Spinal cord (tissue), 10 donors: ENCODE measurements at places on chromosomes 6 and 20. TPM values are rescaled to one million over a fixed set of nuclear protein-coding genes. Genes with fewer than 3 reads are reported as not detected.

The PPP1R3G gene
- total RNA-seq = 3.3 TPM

GRCh38 chr6:136604928-136605510 lies 54.8 kb upstream of the MAP7 start:
- H3K27me3 ChIP-seq = no peaks in the 10 kb centered on the region
- no peaks in the 10 kb centered on the region for H3K4me1 ChIP-seq
- H3K4me3 ChIP-seq = no peak overlapping the region
- peaks cover 6% of the 10 kb centered on the region for H3K36me3 ChIP-seq

GRCh38 chr6:81750200-81750599 lies 2.3 kb downstream of the TENT5A start:
- H3K36me3 ChIP-seq = no peaks in the 10 kb centered on the region
- H3K4me1 ChIP-seq = peaks cover 26% of the 10 kb centered on the region
- peak overlapping the region; percentile 97 for H3K27ac ChIP-seq
- peak overlapping the region; percentile 91 for H3K4me3 ChIP-seq
- H3K27me3 ChIP-seq = peaks cover 4% of the 10 kb centered on the region
- DNase-seq = no peak

The SLA2 gene
- 0.39 TPM for total RNA-seq

- H3K4me3 ChIP-seq = no peak overlapping the region
- no peaks in the 10 kb centered on the region for H3K4me1 ChIP-seq
- no peak for DNase-seq
- no peak overlapping the region for H3K27ac ChIP-seq
Observed at GRCh38 chr6:67558985-67559384, 1076.1 kb upstream of the ADGRB3 start.

The LGSN gene
- 0.40 TPM for total RNA-seq

The CEP85L gene
- 28.8 TPM for total RNA-seq

DNA sequence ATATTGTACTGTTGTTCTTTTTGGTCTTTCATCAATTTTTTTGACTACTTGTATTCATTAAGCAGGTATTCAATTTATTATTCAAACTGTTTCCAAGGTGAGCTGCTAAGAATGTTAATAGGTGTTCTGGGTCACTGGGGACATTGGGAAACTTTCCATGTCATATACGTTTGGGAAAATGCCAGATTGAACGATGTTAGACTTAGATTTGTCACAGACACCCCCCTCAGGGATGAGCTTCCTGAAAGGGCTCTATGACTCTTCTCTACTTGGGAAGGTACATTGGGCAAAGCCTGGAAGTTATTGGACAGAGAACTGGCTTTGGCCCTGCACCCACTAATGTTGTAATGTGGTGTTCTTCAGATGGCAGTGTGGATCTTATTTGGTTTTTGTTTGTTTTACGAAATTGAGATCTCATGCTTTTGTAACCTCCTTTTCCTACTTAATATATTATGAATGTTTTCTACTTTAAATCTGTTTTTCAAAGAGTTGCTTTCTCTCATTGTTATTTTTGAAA lies 42.1 kb downstream of the PLCB4 start:
- H3K36me3 ChIP-seq = no peaks in the 10 kb centered on the region
- no peaks in the 10 kb centered on the region for H3K4me1 ChIP-seq
- H3K4me3 ChIP-seq = no peak overlapping the region
- no peaks in the 10 kb centered on the region for H3K27me3 ChIP-seq
- no peak for DNase-seq
- no peak overlapping the region for H3K27ac ChIP-seq

DNA sequence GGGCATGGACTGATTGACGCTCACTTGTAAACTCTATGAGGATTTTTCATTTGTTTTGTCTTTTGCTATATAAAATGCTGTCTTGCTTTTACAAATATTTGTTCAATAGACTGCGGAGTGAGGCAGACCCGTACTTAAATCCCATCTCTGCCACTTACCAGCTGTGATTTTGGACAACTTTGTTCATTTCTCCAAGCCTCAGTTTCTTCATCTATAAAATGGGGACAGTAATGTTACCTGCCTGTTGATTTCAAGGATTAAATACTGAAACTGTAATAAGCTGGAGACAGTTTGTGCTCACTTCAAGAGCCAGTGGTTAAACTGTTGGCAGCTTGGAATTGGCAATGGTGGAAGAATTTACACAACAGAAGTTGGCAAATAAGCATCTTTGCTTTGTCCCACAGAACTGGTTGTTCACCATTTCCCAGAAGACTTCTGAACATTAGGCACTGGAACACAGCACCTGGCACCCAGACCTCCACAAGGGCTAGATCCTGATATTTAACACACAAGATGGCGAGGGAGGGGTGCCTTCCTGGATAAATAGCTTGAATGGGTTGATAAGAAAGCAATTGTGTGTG lies 479.2 kb downstream of the QKI start:
- H3K27me3 ChIP-seq = no peaks in the 10 kb centered on the region
- H3K4me1 ChIP-seq = peaks cover 4% of the 10 kb centered on the region
- no peak for DNase-seq
- no peak overlapping the region for H3K27ac ChIP-seq
- no peak overlapping the region for H3K4me3 ChIP-seq
- H3K36me3 ChIP-seq = no peaks in the 10 kb centered on the region

The SYNE1 gene
- total RNA-seq = 126 TPM

- H3K27me3 ChIP-seq = no peaks in the 10 kb centered on the region
- H3K36me3 ChIP-seq = no peaks in the 10 kb centered on the region
- peaks cover 6% of the 10 kb centered on the region for H3K4me1 ChIP-seq
- H3K27ac ChIP-seq = no peak overlapping the region
- no peak for DNase-seq
- H3K4me3 ChIP-seq = no peak overlapping the region
Observed at GRCh38 chr6:107811591-107812218, 12.4 kb downstream of the SCML4 start.

GRCh38 chr6:621931-622330 lies 35.0 kb downstream of the HUS1B start:
- no peak for DNase-seq
- no peaks in the 10 kb centered on the region for H3K27me3 ChIP-seq
- no peak overlapping the region for H3K27ac ChIP-seq
- H3K4me1 ChIP-seq = no peaks in the 10 kb centered on the region
- H3K4me3 ChIP-seq = no peak overlapping the region
- peaks cover 6% of the 10 kb centered on the region for H3K36me3 ChIP-seq

GRCh38 chr6:49464691-49465090 lies 1.5 kb downstream of the CENPQ start:
- no peaks in the 10 kb centered on the region for H3K27me3 ChIP-seq
- DNase-seq = no peak
- H3K36me3 ChIP-seq = no peaks in the 10 kb centered on the region
- H3K27ac ChIP-seq = no peak overlapping the region
- no peaks in the 10 kb centered on the region for H3K4me1 ChIP-seq

DNA sequence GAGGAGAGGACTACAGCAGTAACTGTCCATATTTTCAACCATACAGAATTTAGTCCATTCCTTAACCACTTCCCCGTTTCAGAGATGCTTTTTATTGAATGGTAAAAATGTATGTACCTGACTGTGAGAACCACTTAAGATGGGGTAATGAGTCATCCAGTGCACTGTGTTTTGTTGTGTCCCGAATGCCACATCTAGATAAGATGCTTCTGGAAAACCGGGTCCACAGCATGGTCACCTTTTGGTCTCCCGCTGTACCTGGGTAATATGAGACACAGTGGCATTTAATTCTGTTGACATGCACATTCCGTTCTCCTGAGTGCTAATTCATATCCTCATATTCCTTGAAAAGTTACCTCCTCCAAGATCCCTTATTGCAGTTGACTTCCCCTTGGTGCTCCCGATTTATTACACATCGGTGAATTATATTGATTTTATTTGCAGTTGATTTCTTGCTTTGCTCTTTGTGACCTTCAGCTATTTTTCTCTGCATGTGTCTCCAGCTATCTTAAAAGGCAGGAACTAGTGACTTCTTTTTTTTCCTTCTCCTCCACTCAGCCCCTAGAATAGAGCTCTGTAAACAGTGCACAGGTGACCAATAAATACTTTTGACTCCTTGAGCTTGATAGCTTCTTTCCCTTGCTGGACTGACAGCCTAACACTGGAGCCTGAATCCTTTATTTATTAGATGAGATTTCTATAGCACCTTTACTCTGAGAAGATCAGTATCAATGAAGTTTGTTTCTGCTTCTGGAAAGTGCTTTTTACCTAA lies 314.6 kb downstream of the ZFAND3 start:
- H3K36me3 ChIP-seq = no peaks in the 10 kb centered on the region
- H3K4me3 ChIP-seq = no peak overlapping the region
- H3K27ac ChIP-seq = no peak overlapping the region
- peaks cover 16% of the 10 kb centered on the region for H3K4me1 ChIP-seq
- H3K27me3 ChIP-seq = no peaks in the 10 kb centered on the region
- no peak for DNase-seq

DNA sequence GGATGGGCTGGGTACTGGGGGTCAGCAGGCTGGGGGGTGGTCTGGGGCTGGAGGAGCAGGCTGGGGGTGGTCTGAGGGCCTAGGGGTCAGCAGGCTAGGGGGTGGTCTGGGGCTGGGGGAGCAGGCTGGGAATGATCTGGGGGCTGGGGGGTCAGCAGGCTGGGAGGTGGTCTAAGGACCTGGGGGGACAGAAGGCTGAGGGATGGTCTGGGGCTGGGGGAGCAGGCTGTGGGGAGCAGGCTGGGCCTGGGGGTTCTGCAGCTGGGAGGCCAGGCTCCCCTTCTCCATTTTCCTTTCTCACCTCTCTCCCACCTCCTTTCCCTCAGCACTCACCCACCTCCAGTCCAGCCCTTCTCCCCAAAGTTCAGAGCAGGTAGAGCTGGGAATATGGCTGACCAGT lies 114.2 kb downstream of the PSMB1 start:
- H3K27me3 ChIP-seq = peaks cover 2% of the 10 kb centered on the region
- H3K4me3 ChIP-seq = no peak overlapping the region
- no peak overlapping the region for H3K27ac ChIP-seq
- no peak for DNase-seq
- no peaks in the 10 kb centered on the region for H3K36me3 ChIP-seq

DNA sequence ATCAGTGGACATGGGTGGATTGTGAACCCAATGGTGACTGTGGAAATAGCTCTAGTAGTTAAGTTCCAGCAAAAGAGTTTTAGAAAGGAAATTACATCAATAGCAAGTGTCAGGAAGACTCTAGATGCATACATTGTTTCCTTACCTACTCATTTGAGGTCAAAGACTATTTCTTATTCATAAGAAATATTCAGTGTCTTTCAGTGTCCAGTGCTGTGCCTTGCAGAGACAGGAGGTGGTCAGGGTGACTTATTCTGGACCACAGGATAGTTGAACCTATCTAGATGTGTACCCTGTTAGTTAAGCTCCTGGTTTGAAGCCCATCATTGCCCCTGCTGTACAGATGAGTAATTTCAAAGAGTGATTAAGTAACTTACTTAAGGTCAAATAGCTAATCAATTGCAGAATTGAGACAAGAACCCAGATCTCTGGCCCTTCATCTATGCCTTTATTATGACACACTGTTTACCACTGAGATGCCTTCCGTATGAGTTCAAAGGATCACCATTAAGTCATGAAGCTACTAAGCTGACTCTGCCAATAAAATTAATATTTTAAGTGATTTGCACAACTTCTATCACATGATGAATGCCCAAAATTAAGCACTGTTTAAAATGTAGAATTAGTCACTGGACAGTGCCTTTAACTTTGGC lies 136.1 kb downstream of the PDSS2 start:
- no peaks in the 10 kb centered on the region for H3K4me1 ChIP-seq
- H3K4me3 ChIP-seq = no peak overlapping the region
- H3K27ac ChIP-seq = no peak overlapping the region
- H3K27me3 ChIP-seq = no peaks in the 10 kb centered on the region

DNA sequence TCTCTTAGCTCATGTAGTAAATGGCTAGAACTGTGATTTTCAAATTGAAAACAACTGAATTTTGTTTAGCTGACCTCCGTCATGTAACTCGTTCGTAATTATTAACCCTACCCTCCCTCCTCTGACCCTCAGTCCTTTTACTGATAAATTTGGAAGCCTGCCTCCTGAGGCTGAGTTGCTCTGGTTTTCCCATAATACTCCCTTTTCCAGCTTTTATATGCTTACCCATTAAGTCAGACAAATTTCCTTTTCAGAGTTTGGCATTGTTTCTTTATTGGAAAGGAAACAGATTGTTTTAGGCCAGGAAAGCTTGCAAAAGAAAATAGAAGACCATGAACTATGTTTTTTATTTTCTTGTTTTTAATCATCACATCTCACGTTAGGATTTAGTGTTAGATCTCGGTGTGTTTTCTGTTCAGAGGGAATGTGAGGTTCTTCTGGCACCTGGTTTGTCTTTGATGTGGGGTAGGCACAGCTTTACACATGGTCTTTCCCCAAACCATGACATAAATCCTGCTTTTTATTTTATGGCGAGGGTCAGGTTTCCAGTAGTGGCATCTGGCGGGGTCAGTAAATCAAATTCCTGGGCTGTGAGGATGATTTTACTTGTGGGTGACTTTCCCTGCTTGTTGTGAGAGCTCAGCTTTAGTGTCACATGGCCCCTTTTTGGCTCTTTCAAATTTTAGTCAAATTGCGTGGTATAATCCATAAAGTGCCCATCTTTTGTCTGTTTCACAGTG lies 24.5 kb downstream of the PLCB4 start:
- H3K27ac ChIP-seq = no peak overlapping the region
- no peaks in the 10 kb centered on the region for H3K27me3 ChIP-seq
- H3K36me3 ChIP-seq = no peaks in the 10 kb centered on the region
- no peaks in the 10 kb centered on the region for H3K4me1 ChIP-seq

- H3K27ac ChIP-seq = no peak overlapping the region
- no peaks in the 10 kb centered on the region for H3K27me3 ChIP-seq
- no peak for DNase-seq
- H3K36me3 ChIP-seq = no peaks in the 10 kb centered on the region
- H3K4me3 ChIP-seq = no peak overlapping the region
Observed at GRCh38 chr6:11812951-11813350, 34.3 kb upstream of the ADTRP start.

DNA sequence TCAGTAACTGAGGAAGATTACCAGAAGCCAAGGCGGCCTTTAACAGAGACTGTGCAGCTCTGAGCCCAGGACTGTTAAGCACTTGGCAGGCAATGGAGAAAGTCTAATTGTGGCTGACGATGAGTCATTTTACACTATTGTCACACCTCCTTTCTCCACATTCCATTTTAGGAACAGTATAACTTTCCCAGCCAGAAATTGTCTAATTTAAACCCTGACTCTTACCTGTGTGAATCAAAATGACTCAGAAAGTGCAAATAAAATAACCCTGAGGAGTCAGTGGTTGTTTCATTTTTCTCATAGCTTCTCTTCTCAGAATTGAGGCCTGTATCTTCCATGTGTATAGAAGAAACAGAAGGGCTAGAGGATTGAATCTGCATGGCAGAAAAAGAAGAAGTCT lies 40.0 kb upstream of the OPN5 start:
- no peaks in the 10 kb centered on the region for H3K27me3 ChIP-seq
- H3K4me1 ChIP-seq = no peaks in the 10 kb centered on the region
- no peaks in the 10 kb centered on the region for H3K36me3 ChIP-seq
- H3K4me3 ChIP-seq = no peak overlapping the region
- no peak overlapping the region for H3K27ac ChIP-seq

The CCN6 gene
- not detected for total RNA-seq

GRCh38 chr20:5056801-5057599 lies 55.7 kb upstream of the SLC23A2 start:
- no peaks in the 10 kb centered on the region for H3K27me3 ChIP-seq
- DNase-seq = peak; percentile 5
- no peaks in the 10 kb centered on the region for H3K36me3 ChIP-seq
- H3K4me3 ChIP-seq = no peak overlapping the region

The WFDC5 gene
- 0.28 TPM for total RNA-seq
